ENCODE measurements at places on chromosomes 16 and 17.
A peak's percentile ranks its signal among the peaks of the same experiment; 100 is the strongest.

DNA sequence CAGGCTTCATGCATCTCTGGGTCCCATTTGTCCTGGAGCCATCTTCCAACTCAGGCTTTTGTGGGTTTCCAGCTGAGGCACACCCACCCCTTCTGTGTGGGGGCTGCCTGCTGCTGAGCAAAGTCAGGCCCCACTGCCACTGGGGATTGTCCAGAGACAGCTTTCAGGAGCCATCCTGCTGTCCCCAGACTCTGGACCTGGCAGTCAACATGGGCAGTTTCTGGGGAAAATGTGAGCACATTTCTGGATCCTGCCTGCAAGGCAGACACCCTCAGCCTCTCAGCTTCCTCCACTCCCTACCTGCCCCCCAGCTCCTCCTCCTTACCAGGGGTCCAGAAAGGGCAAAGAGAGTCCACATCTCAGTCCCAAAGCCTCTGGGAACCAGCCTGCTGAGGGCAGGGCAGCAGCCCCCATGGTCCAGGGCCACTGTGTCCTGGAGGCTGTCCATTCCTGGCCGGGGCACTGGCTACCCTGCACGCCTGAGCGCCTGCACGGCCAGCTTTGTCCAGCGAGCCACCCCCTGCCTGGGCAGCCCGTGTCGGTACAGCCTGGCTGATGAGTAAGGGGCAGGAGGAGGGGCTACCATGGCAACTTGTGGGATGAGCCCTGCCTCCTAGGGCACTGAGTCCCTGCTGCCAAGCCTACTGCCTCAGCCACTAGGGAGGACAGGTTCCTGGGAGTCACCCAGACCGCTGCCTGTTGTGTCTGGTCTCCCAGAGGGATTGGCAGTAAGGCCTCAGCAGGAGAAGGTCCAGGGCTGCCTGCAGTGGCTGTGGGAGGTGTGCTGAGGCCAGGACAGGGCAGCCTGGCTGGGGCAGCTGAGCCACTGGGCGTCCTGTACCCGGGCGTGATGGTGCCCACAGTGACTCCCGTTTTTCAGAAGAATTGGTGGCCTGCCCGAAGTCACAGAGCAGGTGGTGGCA lies at the start of gene SLC47A2:
Gene SLC47A2, minus strand, starts transcription at position 477 of the 923 bp plus-strand sequence. Its CDS starts 29 bp downstream, at position 448.
- peak; percentile 40 for DNase-seq

DNA sequence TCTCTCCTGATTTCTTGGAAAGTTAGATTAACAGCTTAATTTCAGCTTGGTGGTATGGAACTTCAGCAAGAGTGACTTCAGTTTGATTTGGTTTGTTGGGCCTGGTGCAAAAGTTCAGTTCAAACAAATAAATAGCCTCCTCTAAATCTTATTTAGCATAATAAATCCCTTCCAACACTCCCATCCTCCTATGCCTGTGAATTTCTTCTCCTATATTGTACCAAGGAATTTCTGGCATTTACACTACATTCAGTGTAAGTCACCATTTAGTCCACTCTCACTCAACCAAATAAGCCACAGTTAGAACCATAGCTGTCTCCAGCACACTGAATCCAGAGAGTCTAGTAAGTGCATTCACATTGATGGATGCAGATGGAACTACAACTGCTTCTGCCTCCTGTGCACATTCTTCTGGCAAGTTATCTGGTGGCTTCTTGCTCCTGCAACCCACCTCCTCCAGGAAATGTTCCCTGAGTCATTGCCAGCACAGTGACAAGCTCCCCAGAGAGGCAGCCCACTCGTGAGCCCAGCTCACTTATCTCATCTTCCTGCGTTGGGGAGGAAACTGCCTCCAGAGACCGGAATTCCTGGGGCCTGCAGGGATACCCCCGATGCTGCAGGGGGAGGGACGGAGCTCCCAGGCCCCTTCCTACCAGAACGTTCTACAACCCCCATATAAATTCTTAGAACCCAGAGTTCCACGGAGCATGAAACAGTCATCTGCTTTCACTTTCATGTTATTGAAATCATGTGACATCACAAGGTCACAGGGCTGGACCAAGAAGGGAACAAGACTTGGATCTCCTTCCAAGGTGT lies 318.3 kb downstream of the PHKB start:
- no peak for DNase-seq

GRCh38 chr17:50076591-50077235 lies 18.4 kb upstream of the PDK2 start:
- no peak for DNase-seq

- no peak for DNase-seq
Measured at GRCh38 chr17:73013301-73013700, 79.2 kb downstream of the SLC39A11 start.

- DNase-seq: no peak
Measured at GRCh38 chr17:41026715-41027471, at the start of gene KRTAP1-5. KRTAP1-5 (minus strand) TSS chr17:41027208; CDS start chr17:41027155, 53 bp downstream.

- DNase-seq: no peak
Measured at GRCh38 chr17:52294301-52294700, 135.8 kb upstream of the CA10 start.

- no peak for DNase-seq
Measured at GRCh38 chr17:39169101-39169500, 3.1 kb upstream of the ARL5C start.

GRCh38 chr17:80862978-80863377 lies 128.7 kb upstream of the CHMP6 start:
- no peak for DNase-seq

DNA sequence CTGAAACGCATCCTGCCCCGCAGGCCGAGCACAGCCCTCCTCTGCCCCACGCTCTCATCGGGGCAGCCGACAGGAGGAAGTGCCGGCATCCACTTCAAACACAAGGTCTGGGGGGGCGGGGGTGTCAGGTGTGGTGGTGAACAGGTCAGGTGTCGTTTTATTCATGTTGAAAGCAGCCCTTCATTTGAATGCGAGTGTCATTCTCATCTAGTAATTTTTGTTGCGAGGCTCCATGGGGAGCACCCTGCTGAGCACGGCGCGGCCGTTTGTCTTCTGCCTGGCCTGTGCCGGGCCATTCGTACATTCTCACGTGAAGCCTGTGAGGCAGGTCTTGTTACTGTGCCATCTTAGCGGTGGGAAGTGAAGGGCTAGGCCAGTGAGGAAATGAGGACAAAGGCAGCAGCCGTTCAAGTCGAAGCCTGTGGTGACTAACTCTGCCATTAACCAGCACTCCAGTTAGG lies 1.9 kb downstream of the ACSF3 start:
- no peak for DNase-seq

- no peak for DNase-seq
Measured at GRCh38 chr16:825341-826061, 25.0 kb upstream of the GNG13 start.

GRCh38 chr16:1078579-1079021 lies 6.1 kb downstream of the SSTR5 start:
- DNase-seq: peak; percentile 84

- DNase-seq: no peak
Measured at GRCh38 chr16:48852951-48853350, 243.0 kb upstream of the N4BP1 start.

GRCh38 chr16:87740909-87741424 lies 24.8 kb downstream of the KLHDC4 start:
- no peak for DNase-seq

DNA sequence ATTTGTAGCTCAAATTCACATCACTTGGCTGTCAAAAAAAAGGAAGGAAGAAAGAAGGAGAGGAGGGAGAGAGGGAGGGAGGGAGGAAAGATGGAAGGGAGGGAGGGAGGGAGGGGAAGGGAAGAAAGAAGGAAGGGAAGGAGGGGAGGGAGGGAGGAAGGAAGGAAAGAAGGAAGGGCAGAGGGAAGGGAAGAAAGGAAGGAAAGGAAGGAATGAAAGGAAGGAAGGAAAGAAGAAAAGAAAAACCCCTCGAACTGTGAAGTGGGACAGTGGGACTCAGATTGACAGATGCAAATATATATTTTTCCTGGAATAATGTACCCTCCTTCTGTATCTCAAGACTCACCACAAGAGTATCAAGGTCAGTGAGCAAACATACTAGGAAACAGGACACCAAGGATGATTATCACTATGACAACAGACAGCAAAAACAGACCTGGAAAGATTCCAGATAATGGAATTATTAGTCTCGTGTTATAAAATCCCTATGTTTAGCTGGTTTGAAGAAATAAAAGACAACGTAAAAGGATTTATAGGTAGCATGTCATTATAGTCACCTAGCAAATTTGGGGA lies 24.2 kb upstream of the ABCA3 start:
- no peak for DNase-seq

- DNase-seq: no peak
Measured at GRCh38 chr17:57166803-57167202, 81.8 kb downstream of the AKAP1 start.

DNA sequence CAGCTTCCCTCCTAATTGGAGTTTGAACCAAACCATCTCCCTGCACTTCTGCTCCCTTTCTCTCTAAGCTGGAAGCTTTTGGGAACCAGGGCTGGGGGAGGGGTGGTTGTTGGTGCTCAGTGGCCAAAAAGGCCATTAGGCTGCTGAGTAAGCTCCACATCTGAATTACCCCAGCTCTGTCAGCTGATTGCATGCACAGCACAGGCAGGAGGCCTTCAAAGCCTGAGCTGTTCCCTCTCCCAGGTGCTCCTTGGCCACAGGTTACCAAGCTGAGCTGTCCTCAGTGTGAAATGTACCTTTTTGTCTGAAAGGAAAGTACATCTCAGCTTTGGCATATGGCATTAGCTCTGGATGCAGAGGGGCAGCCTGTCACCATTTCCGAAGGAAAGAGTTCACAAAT lies 6.2 kb upstream of the TBKBP1 start:
- peak; percentile 51 for DNase-seq

- no peak for DNase-seq
Measured at GRCh38 chr16:8921347-8921984, 39.3 kb downstream of the LITAFD start.

GRCh38 chr17:9101356-9101755 lies 80.0 kb downstream of the NTN1 start:
- DNase-seq: no peak

DNA sequence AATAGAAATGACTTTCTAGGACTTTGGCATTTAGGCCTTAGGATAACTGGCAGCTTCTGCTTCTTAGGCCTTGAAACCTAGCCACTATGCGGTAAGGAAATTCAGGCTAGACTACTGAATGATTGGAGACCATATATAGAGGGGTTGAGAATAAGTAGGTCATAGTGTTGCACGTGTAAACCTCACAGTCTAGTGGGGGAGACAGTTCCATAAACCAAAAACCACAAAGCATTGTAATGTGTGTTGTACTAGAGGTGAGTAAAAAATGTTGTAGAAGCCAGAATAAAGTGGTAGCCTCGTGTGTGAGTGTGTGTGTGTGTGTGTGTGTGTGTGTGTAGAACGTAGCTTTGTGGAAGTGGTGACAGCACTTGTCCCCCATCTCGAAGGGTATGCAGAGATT lies 188.5 kb downstream of the MAP2K6 start:
- no peak for DNase-seq

GRCh38 chr17:70945386-70945785 lies 776.1 kb downstream of the KCNJ2 start:
- DNase-seq: no peak

DNA sequence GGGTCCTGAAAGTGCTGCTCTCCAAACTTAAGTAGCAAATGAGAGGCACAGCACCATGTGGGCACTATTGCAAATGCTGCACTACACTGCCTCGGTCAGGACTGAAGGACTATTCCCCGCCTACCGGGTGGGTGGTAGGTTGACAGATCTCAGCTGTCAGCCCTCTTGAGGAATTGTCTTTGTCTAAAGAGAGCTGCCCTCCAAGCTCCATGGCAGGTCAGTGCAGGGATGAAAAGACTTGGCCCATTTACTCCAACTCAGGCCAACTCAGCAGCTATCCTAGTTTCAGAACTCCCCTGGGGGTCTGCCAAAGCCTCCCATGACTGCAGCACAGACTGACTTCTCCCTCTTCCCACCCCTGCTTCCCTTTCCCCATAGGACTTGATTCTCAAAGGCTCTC lies 3.4 kb upstream of the PDZD9 start:
- DNase-seq: no peak

- peak; percentile 37 for DNase-seq
Measured at GRCh38 chr17:68759343-68760140, 158.4 kb upstream of the FAM20A start.

GRCh38 chr17:78383725-78384471 lies 5.4 kb downstream of the PGS1 start:
- no peak for DNase-seq

DNA sequence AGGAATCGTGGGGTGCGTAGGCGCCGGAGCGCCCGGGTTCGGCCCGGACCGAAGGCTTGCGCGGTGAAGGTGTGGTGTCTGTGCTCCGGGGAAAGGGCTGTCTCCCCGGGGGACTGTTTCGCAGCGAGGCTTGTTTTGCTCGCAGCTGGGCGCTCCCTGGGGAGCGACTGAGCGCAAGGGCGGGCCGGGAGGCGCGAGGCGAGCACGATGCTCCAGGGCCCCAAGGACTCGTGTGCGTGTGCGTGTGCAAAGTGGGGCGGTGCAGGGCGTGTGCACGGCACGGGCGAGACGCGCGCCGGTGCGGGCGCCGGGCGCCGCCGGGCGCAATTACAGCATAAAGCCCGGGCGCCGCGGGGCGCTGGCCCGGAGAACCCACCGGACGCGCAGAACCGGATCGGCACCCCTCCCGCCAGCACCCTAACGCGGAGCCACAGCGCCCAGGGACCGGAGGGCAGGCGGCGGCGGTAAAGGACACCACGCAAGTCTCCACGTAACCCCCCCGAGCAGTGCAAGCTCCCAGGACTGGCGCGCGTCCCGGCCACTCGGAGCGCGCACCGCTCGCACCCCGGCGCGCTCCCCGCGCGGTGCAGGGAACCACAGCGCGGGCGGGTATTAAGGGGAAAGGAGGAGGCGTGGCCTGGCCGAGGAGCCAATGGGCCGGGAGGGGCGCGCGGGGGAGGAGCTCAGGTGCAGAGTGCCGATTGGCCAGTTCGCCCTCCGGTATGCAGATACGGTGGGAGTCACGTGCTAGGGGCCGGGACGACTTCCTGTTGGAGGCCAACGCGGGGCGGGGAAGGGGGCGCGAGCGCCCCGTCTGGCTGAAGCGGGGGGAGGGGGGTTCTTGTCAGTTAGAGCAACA lies at the start of gene TNRC6C:
Gene TNRC6C, plus strand, starts transcription at position 847 of the 859 bp plus-strand sequence. CDS start 45,504 bp downstream, outside the sequence.
- DNase-seq: peak; percentile 98

DNA sequence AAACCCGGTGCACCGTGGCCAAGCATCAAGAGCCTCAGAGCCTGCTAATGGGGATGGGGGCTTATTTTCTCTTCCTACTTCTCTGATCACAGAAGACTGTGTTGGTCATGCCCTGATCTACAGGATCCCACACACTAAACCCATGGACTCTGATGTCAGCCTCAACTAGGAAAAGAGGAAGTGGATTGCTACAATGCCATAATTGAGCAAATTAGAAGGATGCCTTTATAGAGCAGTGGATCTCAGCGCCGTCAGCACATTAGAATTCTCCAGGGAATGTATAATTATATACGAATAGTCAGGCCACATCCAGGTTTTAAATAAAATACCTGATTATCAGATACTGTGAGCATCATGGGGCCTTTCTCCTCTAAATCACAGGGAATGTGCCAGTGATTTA lies 64.8 kb downstream of the VAT1L start:
- no peak for DNase-seq

- DNase-seq: no peak
Measured at GRCh38 chr16:48365025-48365600, 20.1 kb downstream of the SIAH1 start.
